ENCODE measurements at places on chromosomes 16 and 17. TPM values are rescaled to one million over a fixed set of nuclear protein-coding genes. Genes with fewer than 3 reads are reported as not detected.

ZDHHC7 gene
- polyA plus RNA-seq = 111 TPM

PABPN1L gene
- not detected for polyA plus RNA-seq

DNA sequence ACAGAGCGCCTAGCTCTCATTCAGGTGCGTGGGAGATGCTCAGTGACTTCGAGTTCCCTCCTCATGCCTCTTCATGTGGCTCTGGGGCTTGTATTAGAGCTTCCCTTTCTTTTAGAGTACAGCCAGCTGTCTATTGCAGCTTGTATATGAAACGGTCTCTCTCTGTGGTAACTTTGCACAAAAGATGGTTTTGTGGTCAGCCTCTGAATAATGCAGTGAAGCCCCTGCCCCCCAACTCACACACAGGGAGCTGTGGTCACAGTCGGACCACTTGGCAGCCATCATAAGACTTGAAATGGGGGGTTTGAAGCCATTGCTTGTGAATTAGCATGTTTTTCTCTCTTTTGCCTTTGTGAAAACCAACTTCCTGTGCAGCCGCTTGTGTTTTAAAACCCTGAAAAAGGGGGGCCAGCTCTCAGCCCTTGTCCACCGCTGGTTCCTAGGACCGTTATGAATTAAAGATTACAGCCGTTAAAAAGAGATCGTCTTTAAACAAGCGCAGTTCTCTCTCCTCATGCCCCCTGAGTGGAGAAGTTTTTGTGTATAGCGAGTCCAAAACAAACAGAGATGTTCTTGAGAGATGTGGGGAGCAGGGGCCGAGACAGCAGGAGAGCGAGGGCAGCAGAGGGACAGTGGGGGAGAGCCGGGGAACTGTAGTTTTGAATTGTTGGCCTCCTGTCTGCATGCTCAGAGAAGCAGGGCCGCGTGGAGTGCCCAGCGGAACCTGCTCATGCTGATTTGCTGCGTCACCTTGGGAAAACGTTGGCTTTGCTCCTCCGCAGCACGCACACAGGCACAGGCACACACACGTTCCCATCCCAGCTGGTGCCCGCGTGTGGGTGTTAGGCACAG, 199.0 kb downstream of the MSI2 start:
- no peak for DNase-seq

GRCh38 chr17:44487170-44487569, 16.0 kb downstream of the GPATCH8 start:
- DNase-seq = no peak

DNA sequence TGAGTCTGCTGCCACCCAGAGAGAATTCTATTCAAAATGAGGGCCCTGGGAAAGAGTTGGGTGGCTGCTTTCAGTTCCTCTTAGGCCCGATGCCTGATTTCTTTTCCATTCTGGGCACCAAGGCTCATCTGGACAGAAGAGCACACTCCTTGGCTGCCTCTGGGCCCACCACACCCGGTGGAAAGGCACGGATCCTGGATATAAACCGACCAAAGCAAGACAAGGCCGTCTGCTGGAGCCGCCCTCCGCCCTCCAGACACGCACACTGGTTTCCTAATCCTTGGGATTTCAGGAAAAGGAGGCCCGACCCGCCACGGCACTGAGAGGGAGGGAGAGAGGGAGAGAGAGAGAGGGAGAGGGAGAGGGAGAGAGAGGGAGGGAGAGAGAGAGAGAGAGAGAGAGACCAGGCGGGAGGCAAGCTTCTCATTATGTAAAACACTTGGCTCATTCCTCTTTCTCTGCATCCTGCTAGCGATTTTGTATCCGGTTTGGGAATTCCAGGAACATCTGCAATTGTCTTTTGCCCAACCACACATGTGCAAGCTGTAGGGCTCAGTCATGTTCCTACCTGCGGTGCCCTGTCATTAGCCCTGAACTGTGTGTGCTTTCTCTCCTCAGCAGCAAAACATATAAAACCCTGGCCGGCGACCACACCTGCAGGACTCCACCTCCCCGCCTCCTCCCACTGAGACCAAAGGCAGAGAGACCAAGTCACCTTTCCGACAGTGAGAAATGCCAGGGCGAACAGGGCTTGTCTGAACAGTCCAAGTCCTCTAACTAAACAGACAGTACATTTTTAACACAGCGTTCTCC, 347.2 kb downstream of the SOX9 start:
- DNase-seq = peak; percentile 64

DNA sequence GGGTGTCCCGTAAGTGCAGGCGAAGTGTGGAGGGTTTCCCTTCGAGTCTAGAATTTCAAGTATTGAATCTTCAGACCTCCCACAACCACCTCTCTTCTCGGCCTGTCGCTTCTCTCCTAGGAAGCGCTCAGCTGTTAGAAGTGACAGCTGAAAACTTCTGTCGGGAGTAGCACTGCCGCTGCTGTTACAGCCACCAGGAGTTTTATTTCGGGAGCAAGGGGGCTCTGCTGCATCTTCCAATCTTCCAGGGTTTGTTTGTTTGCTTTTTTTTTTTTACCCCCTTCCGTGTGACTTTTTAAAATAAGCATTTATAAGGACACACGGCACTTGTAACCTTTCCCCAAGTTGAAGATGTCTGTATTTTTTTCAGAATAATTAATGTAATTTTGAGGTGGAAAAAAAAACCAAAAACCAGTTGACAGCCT, 767 bp downstream of the RPS6KB1 start:
- DNase-seq = no peak

GRCh38 chr17:651596-651995, 63.0 kb downstream of the VPS53 start:
- DNase-seq = no peak

All from BJ (cell line).